ENCODE measurements at places on chromosomes 2 and 18.
A peak's percentile ranks its signal among the peaks of the same experiment; 100 is the strongest.

DNA sequence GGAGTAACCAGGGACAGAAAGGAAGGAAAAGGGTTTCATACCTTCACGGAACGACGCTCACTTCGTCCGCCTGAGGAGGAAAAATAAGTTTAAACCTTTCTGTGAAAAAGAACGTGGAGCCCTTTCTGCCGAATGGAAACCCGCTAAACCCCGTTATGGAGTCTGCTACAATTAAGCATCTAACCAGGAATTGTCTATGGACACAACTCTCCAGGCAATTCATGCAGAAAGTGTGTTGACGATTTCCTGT lies 528 bp upstream of the PPP4R3B start:
- DNase-seq = no peak

DNA sequence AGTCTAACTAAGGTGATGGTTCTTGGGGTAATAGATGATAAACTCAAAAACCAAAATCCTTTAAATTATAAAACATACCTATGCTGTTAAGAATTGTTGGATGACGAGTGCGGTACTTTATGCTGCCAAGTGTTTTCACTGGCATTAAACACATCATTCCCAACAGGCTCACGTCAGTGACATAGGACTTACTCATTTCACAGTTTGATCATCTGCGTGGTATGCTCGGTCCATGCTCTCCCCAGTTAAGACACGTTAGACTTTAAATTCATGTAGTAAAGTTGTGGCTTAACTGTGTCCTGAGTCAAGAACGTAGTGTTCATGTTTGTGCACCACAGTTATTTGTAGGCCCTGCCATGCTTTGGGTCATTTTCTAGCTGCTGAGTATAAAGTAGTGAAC lies 125.6 kb upstream of the MYT1L start:
- DNase-seq = no peak

DNA sequence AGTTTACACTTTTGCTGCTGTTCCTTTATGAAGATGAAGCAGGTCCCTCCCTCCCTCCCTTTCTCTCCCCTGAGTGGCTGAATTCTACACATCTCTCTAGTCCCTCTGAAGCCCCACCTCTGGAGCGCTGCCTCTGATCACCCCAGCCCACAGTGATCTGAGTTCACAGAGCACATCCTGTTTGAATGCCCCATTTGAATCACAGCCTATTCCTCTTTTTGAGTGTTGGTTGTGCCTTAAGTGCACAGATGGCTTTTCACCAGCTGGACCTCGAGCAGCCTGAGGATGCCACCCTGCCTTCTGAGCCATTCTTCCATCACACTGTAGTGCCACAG lies 87.1 kb downstream of the ITGB1BP1 start:
- no peak for DNase-seq

DNA sequence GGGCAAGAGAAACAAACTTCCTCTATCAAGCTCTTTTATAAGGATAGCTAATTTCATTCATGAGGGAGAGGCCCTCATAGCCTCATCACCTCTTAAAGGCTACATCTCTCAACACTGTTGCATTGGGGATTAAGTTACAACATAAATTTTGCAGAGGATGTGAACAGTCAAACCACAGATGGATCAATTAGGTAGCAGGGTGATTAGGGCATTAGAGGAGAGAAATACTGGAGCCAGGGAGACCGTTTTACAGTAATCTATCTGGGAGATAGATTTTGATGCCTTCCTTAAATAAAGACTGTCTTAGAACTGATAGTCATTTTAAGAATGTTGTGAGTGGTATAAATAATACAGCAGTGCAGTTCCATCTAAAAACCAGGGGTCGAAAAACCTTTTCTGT lies 258.9 kb downstream of the DCC start:
- no peak for DNase-seq

DNA sequence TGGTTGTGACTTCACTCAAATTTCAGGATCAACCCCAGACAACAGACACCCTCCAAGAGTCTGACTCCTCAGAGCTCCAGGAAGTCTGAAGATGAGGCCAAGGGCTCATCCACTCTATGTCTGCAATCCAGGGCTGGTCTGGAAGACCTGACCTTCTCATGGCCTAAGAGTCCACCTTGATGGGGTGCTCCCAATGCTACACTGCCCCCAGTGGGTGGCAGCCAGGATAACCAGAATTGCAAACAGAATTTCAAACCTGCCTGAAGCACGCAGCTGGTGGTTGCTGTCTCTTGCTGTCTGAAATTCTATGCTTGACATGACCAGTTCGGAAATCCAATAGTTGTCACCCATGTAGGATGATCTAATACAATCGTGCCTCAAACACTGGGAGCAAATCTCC lies 96.0 kb downstream of the UXS1 start:
- DNase-seq = no peak

- DNase-seq = no peak
Measured at GRCh38 chr18:48766026-48766425, 184.7 kb downstream of the SMAD7 start.

- DNase-seq = no peak
Measured at GRCh38 chr2:237092920-237093781, 7.5 kb downstream of the COPS8 start.

GRCh38 chr2:144595686-144596072 lies 75.8 kb upstream of the ZEB2 start:
- DNase-seq = no peak

DNA sequence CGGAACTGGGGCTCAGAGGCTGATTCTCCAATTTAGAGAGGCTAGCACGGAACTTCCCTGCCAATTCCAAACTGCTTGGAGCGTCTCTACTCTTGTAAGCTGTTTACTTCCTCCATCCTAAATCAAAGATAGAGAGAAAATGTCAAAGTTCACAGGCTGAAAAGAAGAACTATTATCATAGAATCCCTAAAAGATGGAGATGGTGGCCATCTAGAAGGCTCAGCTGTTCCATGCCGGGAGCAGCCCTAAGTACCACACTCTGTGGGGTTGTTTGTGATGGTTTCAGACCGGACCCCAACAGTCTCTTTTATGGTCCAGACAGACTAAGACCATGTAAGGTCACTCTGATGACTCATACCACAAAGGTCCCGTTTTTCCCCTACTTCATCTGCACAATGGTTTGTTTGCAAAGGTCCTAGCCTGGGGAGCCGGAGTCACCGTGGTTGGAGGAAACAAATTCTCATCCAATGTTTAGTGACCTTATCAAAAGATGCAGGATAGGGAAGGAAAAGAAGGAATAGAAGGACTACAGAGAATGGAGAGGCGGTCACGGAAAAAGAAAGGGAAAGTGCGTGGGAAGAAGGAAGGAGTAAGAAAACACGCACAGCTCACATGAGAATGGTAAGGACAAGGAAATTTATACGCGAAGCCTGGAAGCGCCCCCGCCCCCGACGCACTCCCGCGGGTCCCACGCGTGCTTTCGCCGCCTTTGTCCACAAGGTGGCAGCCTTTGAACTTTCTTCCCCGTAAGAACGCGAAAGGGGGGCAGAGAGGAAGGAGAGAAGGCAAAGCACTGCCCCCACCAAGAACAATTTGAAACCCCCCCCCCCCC lies 453 bp upstream of the ANTXR1 start:
- peak; percentile 46 for DNase-seq
